Stimulated activated CD8-positive, alpha-beta memory T cell treated with anti-CD3 and anti-CD28 coated beads, Interleukin-12 subunit alpha, Interleukin-12 subunit beta, amount 100 ng/mL, for 4 hours (primary cell): ENCODE measurements at places on chromosomes 3 and 15.

DNA sequence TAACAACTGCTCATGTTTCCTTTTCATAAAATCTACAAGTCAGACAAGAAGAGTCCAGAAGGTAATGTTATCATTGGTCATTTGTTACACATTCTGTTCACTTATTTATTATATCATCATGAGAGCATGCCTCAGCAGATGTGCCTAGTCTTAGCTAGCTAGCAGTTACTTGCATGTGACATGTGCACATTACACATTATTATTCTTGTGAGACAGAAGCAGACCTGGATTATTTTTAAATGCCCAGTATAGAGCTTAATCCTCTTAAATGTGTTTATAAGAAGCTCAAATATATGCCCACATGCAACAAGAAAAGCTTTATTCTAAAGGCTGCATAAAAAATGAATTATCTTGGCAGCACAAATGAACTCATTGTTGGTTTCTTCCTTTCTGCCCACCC, 12.6 kb downstream of the YEATS2 start:
- no peak for DNase-seq

DNA sequence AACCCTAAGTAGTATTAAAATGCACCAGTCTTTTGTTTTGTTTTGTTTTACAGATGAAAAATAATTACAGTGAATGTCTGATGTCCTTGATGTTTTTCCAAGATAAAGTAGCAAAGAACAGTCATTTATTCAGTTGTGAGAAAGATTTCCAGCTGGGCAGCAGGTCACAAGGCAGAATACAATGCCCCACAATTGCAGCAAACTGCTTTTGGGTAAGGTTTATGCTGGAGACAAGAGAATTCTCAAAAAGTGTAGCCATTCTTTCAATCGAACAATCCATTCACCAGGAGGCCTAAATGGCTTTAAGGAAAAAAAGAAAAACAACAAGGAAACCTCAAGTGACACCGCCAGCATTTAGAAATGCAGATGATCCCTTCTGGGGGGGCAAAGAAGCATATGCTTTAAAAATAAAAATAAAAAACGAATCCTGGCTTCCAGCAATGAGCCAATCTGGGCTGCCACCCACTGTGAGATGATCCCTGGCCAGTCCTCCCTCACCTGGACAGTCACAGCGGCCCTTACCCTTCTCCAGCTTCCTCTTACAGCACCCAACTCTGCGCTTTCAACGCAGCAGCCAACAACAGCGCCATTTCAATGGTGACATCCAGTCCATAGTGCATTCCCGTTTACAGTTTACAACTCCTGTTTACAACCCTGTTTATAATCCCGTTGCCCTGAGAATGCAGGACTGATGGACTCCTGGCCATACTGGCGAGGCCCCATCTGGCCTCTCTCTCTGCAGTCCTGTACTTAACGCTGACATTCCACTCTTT, 25.7 kb upstream of the WNT5A start:
- no peak for DNase-seq

- no peak for DNase-seq
These were observed 29.4 kb downstream of the POLR2M start for GRCh38 chr15:57735891-57736290.

DNA sequence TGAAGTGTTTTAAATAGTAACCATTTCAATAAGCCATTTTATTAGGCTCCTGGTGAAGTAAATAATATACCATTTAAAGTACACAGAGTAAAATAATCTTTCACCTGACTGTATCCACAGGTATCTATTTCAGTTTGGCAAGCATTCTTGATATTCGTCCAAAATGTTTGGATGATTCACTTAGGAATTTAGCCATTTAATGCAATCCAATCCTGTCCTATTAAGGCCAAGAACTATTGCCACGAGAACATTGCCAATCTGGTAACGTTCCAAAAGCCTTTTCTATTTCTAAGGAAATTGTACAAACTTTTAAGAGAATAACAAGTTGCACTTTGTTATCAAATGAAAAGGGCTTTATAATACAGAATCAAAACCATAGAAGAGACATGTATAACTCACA, 209.8 kb upstream of the THRB start:
- no peak for DNase-seq

GRCh38 chr3:31671451-31671850, 138.7 kb downstream of the STT3B start:
- no peak for DNase-seq

GRCh38 chr15:33871980-33872379, 96.3 kb upstream of the CHRM5 start:
- DNase-seq = no peak

DNA sequence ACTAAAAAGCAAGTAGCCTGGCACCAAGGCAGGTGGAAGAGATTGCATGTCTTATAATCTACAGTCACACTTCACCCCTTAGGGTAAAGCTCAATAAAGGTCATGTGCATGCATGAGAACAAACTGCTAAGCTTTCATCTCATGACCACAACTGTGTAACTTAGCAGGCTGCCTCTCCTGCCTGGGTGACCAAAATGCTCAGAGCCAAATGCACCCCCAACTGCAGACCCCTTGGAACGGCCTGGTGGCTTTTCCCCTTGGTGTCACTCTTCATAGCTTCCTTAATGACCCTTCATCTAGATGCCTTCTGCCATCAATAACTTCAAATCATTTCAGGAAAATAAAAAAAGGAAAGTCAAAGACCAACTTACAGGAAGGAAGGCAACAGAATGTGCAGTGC, 88.1 kb downstream of the ADAMTS17 start:
- DNase-seq = no peak

DNA sequence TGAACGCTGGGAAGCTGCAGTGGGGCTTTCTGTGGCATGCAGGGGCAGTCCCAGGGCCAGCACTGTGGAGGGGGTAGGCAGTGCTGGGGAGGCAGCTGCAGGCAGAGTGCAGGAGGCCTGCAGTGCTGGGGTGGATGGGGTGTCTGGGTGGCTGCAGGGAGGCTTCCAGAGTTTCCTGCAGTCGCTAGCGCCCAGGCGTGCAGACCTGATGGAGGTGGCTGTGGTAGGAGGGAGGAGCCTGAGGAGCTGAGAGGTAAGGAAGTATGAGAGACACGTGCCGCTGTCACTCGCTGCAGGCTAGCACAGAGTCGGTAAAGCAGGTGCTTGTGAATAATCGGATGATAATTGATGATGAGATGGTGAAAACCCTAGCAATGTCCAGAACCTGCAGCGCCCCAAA, 16.3 kb downstream of the SYNM start:
- no peak for DNase-seq

- DNase-seq = no peak
These were observed 69.5 kb downstream of the TRANK1 start for GRCh38 chr3:36875397-36875796.

DNA sequence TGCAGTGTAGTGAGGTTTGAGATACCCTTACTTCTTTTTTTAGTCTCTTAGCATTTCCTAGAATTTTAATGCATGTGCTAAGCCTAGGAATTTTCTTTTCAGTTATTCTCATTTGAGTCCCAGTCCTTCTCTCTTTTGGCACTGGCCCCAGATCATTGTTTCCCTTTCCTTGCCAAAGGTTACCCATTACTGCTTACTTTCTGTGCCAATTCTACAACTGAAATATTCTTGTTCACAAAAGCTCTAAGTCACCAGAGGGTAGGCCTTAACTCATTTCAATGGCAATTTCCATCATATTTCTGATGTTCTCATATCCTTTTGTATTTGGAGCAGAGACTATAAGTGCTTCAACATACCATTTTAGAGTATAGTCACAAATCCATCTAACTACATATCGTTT, 199.6 kb upstream of the CBLB start:
- no peak for DNase-seq

DNA sequence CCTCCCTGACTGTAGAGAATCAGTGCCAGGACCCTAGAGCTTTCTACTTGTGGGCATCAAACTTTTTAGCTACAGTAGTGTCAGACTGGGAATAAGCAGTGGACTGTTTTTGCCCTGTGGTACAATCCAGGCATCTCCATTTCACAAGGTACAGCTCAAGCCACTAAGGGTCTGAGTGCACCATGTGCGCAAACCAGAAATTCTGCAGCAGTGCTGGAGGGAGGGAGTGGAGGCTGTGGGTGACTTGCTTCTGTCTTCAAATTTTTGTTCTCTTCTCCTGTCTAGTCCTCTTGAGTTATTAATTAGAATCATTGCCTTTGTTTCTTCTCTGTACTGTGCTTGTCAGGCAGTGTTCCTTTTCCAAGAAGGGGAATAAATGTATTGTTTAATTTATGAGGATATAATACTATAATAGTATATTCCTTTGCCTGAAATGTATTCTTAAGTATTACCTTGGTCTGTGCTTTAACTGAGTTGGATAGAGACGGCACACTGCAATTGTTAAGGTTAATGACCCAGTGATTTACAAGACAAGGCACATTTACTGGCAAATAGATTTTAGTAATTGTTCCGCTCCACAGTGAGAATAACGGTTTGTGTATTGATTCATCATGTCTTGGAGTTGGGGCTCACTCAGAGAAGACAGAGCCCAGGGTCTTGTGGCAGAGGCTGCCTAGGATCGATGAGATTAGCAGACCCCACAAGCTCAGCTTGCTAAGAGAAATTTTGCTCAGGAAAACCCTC, 390.6 kb upstream of the CFAP20DC start:
- no peak for DNase-seq

- no peak for DNase-seq
These were observed 19.4 kb downstream of the CDV3 start for GRCh38 chr3:133592843-133593242.

GRCh38 chr3:101838691-101839090, 10.6 kb upstream of the NFKBIZ start:
- no peak for DNase-seq

DNA sequence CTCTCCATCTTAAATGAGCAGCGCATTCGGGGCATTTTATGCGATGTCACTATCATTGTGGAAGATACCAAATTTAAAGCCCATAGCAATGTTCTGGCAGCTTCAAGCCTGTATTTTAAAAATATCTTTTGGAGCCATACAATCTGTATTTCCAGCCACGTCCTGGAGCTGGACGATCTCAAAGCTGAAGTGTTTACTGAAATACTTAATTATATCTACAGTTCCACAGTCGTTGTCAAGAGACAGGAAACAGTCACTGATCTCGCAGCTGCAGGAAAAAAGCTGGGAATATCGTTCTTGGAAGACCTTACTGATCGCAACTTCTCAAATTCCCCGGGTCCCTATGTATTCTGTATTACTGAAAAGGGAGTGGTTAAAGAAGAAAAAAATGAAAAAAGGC, 44.4 kb upstream of the RASA2 start:
- no peak for DNase-seq

- no peak for DNase-seq
These were observed 674.9 kb upstream of the ADAMTS9 start for GRCh38 chr3:65362688-65363087.

GRCh38 chr15:85792102-85792731, 2.5 kb downstream of the KLHL25 start:
- no peak for DNase-seq

- DNase-seq = no peak
These were observed 180.6 kb downstream of the ROBO1 start for GRCh38 chr3:79587150-79587549.

DNA sequence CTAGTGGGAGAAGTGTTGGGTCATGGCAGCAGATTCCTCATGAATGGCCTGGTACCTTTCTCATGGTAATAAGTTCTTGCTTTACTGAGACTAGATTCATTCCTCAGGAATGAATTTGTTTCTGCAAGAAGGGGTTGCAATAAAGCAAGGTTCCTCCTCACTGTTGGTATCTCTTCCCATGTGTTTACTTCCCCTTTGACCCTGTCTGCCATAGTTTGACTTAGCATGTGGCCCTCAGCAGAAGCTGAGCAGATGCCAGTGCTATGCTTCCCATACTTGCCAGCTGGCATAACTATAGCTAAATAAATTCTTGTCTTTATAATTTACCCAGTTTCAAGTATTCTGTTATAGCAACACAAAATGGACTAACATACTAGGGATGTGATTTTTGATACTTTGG, 163.6 kb upstream of the COL8A1 start:
- DNase-seq = no peak

DNA sequence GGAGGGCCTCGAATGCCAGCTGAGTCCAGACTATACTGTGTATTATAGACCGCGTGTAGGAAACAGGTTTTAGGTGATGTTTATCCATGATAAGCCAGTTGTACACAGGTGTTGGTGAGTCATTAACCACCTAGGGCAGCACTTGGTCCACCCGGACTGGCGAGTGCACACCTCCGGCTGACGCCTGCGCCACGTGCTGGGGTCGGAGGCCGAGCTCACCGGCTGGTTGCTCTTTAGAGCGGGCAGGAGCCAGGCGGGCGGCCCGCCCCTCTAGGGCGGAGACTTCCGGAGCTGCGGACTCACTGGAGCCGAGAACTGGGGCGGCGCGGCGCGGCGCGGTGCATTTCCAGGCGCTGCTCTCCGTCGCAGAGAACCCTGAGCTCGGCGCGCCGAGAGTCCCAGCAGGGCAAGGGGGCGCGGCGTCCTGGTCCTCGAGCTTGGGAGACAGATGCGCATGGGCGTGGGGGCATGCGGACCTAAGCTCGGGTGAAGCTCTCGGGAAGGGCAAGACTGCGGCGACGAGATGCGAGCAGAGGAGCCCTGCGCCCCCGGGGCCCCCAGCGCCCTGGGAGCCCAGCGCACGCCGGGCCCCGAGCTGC, at the start of gene ESYT3:
TSS of gene ESYT3 (plus strand) at position 341 of the 599 bp plus-strand sequence. CDS start at position 524, 183 bp downstream.
- DNase-seq = no peak

GRCh38 chr3:141094790-141095545, 43.8 kb downstream of the SPSB4 start:
- DNase-seq = no peak

DNA sequence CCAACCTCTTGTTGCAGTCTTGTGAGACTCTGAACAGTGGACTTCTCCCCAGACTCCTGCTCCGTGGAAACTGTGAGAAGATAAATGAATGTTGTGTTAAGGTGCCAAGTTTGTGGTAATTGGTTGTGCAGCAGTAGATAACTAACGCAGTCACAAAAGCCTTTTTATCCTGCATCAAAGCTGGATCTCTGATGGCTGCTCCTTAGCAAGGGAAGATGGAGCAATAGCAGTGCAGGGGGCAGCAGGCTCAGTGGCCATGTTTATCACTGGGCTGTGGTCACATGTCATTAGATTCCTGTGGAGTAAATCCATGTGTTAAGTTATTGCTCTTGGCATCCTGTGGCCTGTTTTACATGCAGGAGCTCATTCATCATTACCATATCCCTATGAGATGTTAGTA, 13.5 kb downstream of the CMTM7 start:
- DNase-seq = no peak

DNA sequence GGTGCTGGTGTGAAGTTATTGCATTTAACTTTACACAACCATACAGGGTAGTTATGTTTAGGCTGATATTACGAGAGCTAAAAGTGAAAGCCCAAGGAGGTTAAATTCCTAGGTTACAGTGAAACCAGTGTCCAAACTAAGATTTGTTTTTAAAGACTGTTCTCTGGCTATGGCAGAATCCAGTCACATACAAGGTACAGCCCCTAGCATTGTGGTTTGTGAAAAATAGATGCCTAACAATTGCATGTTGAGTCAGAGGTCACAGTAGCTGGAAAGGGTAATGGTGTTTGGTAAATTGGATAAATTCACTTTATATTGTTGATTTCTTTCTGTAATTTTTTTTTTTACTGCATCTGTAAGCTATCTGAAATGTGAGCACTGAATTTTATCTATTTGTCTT, 614.6 kb upstream of the TBL1XR1 start:
- no peak for DNase-seq
